Upper lobe of right lung (tissue), 1 donor: ENCODE measurements at places on chromosomes 16 and 17. TPM values are rescaled to one million over a fixed set of nuclear protein-coding genes. Genes with fewer than 3 reads are reported as not detected.

The GPRC5B gene
- total RNA-seq, result 21.1 TPM

The AFMID gene
- 32.5 TPM for total RNA-seq

The TEDC2 gene
- not detected for total RNA-seq

GRCh38 chr17:3029213-3029913 lies 34.0 kb downstream of the OR1D5 start:
- H3K36me3 ChIP-seq, result no peaks in the 10 kb centered on the region
- no peak overlapping the region for H3K4me3 ChIP-seq
- H3K27me3 ChIP-seq, result no peaks in the 10 kb centered on the region
- H3K4me1 ChIP-seq, result no peaks in the 10 kb centered on the region

The PTX4 gene
- not detected for total RNA-seq

DNA sequence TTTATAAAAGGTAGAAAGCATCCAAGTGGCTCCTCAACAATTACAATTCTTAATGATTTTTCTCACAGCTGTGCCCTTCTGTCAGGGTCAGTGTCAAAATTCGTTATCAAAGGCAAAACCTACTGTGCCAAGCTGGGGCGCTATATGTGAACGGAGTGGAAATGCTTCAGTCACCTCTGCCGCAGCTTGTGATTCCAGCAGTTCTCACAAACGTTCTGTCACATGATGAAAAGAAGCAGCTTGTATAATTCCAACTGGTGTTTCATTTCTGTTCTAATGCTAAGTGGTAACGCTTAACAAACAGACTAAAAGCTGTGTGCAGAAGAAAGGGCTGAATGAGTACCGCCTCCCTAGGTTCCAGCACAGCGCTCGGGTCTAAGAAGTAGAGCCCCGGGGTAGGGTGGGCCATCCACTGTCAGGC lies 14.2 kb downstream of the PLD6 start:
- no peak overlapping the region for H3K27ac ChIP-seq
- H3K27me3 ChIP-seq, result no peaks in the 10 kb centered on the region
- H3K36me3 ChIP-seq, result peaks cover 28% of the 10 kb centered on the region
- no peak for DNase-seq
- no peak overlapping the region for H3K4me3 ChIP-seq

- DNase-seq, result no peak
- H3K4me3 ChIP-seq, result no peak overlapping the region
- no peak overlapping the region for H3K27ac ChIP-seq
- H3K27me3 ChIP-seq, result no peaks in the 10 kb centered on the region
Observed at GRCh38 chr16:69346683-69347082, 4.9 kb downstream of the TMED6 start.

- H3K4me1 ChIP-seq, result peaks cover 14% of the 10 kb centered on the region
- peak; percentile 86 for DNase-seq
- H3K27ac ChIP-seq, result peak overlapping the region; percentile 74
- H3K27me3 ChIP-seq, result peaks cover 32% of the 10 kb centered on the region
Observed at GRCh38 chr17:39738983-39739884, 1.5 kb downstream of the GRB7 start.

The ACSM5 gene
- total RNA-seq, result 4.5 TPM

DNA sequence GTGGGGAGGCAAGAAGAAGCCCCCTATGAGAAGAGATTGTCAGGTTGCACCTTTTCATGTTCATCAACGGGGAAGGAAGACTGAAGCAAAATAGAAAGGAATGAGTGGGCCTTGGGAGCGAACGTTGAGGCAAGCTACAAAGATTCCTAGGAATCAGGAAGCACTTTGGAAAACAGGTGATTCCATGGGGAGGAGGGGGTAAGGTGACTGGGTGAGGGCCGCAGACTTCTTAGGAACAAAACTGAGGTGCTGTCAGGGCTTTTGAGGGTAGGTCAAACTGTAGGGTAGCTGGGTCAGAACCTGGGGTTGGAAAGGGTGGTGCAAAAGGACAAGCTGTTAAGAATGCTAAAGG lies 528 bp downstream of the ITFG1 start:
- DNase-seq, result no peak
- H3K27me3 ChIP-seq, result no peaks in the 10 kb centered on the region
- peak overlapping the region; percentile 97 for H3K4me3 ChIP-seq

GRCh38 chr17:49469831-49470810 lies 25.0 kb upstream of the NGFR start:
- no peak overlapping the region for H3K27ac ChIP-seq
- no peak for DNase-seq
- H3K4me3 ChIP-seq, result no peak overlapping the region

GRCh38 chr16:1381612-1382406 lies 30.1 kb downstream of the GNPTG start:
- no peak overlapping the region for H3K27ac ChIP-seq
- no peaks in the 10 kb centered on the region for H3K27me3 ChIP-seq
- H3K4me3 ChIP-seq, result no peak overlapping the region

The CTRL gene
- total RNA-seq, result 0.96 TPM
